ENCODE measurements at places on chromosomes 1 and 21.

DNA sequence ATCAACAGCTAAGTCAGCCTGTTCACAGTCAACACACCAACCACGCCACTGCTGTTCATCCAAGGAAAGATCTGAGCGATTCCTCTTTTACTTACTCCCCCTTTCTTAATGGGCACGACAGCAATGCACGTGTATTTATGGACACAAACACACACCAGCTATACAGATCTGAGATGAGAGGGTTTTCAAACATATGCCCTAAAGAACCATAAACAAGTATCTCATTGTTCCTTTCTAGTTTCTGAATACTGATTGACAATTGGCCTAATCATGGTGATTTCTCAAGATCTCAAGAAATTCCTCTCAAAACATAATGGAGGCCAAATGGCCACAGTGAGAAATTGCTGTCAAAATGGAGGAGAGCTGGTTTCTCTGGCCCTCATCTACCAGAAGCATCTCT lies 18.0 kb downstream of the TOR3A start:
- no peak for DNase-seq

GRCh38 chr21:33299181-33299752 lies 25.5 kb upstream of the IFNAR1 start:
- no peak for DNase-seq

DNA sequence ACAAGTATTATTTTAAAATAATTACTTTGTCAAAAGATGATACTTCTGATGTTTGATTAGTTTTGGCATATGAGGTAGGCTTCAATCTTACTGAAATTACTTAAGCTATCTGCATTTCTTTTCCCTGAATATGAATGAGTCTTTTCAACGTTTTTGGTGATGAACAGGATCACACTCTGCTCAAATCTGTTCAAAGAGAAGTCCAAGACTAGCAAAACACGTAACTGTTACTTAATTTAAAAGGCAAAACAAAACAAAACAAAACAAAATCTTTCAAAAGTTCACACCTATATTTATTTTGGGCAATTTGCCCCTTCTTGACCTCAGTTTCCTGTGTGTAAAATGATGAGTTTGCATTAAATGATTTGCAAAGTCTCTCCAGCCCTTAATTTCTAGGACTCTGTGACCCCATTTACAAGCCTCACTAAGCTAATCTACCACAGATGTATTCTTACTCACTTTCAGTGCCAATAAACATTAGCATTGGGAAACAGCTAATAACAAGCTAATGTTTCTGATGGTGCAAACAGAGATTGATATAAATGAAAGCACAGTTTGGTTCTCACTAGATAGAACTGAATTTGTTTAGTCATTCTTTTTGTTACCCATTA lies 865.4 kb downstream of the LTN1 start:
- DNase-seq = no peak

DNA sequence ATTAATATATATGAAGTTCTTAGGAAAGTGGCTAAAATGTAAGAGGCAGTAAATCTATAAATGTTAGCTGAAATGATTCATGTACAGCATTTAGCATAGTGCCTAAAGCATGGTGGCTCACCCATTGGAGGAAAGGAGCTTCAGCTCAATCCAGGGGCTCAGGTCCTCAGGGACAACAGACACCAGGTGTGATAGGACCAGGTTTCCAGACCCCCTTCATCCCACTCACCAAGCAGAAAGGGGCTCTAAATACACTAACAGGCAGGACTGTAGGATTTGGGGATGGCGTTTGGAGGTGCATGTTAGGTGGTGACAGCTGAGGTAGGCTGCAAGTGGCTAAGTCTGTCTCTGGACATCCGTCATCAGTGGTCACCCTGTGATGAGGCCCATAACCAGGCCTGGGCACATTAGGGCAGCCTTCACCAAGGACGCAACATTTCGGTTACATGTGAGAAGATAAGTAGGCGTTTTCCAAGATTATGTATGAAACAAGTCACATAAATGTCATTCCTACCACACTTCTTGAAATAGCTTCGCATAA lies 233.1 kb downstream of the C1orf94 start:
- no peak for DNase-seq

DNA sequence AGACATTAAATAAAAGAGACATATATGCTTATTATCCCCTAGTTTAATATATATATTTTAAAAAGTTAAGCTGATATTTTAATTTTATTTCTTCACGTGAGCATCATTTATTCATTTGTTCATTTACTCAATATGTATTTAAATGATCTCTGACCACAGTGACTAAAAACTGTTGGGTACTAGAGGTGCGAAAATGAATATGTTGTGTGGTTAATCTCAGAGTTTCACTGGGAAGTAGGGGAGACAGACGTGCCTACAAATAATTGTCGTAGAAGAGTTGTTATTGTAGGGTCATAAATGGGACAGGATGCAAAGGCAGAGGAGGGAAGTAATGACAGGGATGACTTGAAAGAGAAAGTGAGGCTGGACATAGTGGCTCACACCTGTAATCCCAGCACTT lies 213.0 kb upstream of the CACYBP start:
- DNase-seq = no peak

- no peak for DNase-seq
Measured at GRCh38 chr1:5349526-5349925, 642.7 kb downstream of the NPHP4 start.

DNA sequence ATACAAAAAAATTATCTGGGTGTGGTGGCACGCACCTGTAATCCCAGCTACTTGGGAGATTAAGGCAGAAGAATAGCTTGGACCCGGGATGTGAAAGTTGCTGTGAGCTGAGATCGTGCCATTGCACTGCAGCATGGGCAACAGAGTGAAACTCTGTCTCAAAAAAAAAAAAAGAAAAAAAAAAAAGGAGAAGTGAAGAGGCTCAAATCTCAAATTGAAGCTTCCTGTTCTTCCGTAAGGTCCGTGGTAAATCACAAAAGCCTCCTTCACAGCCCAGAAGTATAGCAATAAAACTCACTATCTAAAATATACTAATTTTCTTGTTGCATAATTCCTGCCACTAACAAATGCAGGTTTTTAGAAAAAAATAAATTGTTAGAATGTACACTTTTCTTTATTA lies 498.2 kb upstream of the BRINP3 start:
- DNase-seq = no peak

DNA sequence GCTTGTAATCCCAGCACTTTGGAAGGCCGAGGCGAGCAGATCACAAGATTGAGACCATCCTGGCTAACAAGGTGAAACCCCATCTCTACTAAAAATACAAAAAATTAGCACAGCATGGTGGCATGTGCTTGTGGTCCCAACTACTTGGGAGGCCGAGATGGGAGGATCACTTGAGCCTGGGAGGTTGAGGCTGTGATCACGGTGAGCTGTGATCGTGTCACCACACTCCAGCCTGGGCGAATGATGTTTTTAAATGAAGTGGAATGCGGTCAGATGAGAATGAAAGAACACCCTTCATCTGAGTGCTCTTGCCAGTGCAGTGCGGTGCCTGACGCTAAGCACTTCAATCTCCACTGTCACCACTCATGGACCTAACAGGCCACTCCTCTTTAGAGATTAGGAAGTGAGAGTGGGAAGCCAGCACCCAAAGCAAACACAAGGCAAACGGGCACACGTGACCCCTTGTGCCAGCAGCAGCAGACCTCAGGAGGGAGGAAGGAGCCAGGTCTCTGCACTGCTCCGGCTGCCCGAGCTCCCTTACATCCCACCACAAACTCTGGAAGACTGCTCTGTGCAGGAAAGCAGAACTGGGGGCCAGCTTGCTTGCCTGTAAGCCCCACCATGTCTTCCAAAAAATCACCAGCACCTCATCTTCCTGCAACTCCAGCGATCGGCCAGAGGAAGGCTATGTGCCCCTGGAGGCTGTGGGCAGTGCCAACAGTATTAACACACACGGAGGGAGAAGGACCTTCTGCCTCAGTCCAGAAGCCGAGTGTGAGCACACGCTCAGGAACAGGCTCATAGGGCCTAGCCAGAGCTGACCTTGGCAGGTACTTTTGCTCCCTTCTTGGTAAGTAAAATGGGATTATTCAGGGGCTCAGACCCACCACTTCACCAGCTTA lies 9.7 kb downstream of the CTNNBIP1 start:
- no peak for DNase-seq

DNA sequence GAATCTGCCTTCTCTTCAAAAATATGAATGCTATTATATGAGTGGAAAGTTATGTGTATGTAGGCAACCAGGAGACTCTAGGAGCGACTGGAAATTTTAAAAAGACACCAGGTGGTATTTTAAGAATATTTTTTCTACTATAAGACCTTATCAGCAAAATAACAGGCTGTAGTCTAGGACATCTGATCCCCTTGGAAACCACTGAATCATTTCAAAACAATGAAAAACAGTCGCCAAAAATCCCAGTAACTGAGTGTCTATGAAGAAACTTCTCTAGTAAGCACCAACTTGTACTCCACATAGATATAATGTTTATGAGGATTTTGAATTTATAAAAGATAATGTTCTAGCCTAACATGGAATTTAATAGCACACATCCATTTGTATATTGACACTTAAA lies 358.5 kb downstream of the GPATCH2 start:
- no peak for DNase-seq

DNA sequence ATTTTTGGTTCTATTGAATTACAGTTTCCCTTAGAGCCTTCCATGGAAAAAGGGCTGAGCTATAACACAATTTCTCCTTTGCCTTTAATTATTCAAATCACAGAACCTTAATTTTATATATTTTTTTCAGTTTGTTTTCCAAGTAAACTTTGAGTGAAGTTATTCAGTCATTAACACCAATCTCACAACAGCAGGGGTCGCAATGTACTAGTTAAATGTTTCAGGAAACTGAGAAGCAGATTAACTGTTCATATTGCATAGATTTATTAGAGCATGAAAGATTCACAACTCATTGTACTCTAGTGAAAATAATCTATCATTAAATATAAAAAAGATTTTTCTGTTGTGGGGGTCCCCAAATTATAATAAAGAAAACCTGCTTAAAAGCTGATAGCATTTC lies 64.1 kb downstream of the KIFAP3 start:
- no peak for DNase-seq

DNA sequence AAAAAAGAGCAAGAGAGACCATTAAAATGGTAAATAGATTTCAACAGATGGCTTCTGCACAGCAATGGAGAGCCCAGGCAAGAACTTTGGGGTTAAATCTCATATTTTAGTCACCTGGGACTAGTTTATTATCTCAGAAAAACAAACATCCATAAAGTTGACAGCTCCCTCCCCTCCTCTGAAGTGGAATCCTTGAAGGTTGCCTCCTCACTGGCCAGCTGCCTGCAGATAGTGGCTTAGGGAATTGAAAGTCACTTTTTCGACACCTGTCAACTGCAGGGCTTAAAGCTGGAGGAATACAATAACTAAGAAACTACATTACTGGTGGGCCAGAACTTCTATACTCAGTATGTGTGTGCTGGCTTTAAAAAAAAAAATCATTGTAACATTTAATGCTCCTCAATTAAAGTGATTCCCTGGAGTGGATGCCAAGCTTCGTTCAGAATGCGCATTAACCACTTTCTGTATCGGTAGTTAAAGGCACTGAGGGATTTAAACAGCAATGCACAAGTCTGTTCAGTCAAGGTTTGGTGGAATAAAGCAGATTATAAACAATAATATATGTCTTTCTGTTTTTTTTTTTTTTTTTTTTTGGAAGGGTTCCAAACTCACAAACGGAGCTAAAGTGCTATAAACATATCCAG lies 52.5 kb downstream of the LHX4 start:
- no peak for DNase-seq

- no peak for DNase-seq
Measured at GRCh38 chr1:5910666-5911065, 81.6 kb downstream of the NPHP4 start.

DNA sequence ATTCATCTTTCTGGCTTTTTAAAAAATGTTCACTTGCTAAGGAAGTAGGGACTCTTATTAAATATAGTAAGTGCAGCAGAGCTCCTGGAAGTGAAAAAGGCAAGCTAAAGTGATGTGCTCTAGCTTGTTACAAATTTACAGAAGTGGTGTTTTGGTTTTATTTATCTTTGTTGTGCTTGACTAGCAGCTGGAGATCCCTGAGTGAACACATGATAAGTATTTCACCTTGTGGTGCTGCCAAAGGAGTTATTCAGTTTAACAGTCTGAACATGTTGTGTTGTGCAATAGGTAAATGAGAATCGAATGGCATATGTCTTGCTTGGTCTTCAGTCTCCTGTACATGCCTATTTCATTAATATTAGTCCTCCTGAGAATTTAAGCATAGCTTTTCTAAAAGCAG lies 315.7 kb downstream of the TPR start:
- no peak for DNase-seq

GRCh38 chr1:174110053-174110452 lies 49.3 kb upstream of the RABGAP1L start:
- DNase-seq = no peak

- no peak for DNase-seq
Measured at GRCh38 chr1:115325874-115326273, 12.2 kb downstream of the NGF start.

DNA sequence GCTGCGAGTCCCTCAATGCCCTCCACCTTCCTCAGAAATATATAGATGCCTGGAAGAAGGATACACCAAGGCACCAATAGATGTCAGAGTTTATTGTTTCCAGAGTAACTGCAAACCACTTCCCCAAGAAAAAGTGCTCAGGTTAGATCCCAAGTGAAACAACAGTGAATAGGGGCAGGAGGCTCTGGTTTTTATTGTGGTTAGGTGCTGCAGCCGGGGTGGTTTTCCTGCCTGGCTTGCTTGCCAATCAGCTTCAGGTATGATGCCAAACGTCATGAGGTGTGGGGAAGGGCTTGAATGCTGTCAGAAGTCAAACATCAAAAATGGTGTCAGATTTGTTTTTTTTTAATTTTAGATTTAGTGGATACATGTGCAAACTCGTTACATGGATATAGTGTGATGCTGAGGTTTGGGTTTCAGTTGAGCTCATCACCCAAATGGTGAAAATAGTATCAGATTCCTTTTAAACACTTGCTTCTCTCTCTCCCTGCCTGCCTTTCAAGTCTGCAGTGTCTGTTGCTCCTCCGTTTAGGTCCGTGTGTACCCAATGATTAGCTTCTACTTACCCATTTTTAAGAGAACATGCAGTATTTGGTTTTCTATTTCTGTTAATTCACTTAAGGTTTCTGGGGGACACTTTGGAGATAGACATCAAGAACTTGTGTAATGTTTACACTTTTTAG lies 1317.0 kb downstream of the MRPL39 start:
- peak; percentile 26 for DNase-seq

- DNase-seq = no peak
Measured at GRCh38 chr1:10794724-10795275, 1.6 kb downstream of the CASZ1 start.

GRCh38 chr1:200228486-200228885 lies 181.3 kb downstream of the ZNF281 start:
- DNase-seq = no peak

GRCh38 chr1:206491616-206492015 lies 15.7 kb upstream of the RASSF5 start:
- no peak for DNase-seq
